NCI-H1930 (cell line): ENCODE measurements at places on chromosomes 16 and 17.

DNA sequence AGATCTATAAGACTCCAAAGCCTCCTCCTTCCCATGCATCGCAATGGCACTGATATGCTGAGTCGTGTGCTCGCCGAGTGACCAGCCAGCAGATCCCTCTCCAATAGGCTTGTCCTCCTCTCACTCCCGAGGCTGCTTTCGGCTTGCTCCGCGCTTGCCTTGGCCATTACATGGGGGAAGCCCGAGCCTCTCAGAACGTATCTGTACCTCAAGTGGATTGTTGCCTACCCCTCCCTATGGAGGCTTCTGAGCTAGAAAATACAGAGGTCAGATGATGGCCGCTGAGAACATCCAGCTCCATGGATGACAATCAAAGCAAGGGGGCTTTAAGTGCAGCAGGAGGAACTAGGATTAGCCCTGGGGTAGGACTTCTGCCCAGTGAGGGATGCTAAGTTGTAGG is 7.7 kb upstream of the NLRP1 start:
- DNase-seq, result no peak

DNA sequence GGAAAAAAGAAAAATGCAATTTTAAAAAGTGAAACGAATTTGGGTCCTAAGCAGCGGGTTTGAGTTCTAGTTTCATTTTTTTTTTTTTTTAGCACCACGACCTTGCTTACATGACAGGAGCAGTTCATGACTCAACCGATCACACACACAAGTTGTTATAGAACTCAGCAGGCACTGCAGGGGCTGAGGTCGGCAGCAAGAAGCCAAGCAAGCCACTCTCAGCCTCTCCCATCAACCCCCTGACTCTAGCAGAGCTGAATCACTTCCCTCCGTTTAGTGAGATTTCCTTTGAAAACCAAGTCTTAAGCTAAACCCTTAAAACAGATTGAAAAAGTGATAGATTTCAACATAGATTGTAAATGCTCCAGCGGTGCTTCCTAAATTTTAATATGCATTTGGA is 520.8 kb downstream of the HAPSTR1 start:
- DNase-seq, result no peak

DNA sequence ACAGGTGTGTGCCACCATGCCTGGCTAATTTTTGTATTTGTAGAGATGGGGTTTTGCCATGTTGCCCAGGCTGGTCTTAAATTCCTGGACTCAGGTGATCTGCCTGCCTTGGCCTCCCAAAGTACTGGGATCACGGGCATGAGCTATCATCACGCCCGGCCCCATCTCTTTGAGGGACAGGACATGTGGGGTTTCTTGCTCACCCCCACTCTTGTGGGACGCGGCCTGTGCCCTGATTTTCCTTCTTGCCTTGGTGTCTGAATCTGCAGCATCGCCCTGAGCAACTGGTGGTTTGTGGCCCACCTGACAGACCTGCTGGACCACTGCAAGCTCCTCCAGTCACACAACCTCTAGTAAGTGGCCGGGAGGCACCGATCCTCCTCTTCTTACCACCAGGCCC is 25.6 kb downstream of the NUP85 start:
- no peak for DNase-seq

- no peak for DNase-seq
These were observed 16.1 kb upstream of the CRHR1 start for GRCh38 chr17:45768000-45768399.

GRCh38 chr16:73730481-73731090 is 566.0 kb upstream of the PSMD7 start:
- no peak for DNase-seq

GRCh38 chr17:73068322-73069153 is 23.9 kb downstream of the SLC39A11 start:
- no peak for DNase-seq

DNA sequence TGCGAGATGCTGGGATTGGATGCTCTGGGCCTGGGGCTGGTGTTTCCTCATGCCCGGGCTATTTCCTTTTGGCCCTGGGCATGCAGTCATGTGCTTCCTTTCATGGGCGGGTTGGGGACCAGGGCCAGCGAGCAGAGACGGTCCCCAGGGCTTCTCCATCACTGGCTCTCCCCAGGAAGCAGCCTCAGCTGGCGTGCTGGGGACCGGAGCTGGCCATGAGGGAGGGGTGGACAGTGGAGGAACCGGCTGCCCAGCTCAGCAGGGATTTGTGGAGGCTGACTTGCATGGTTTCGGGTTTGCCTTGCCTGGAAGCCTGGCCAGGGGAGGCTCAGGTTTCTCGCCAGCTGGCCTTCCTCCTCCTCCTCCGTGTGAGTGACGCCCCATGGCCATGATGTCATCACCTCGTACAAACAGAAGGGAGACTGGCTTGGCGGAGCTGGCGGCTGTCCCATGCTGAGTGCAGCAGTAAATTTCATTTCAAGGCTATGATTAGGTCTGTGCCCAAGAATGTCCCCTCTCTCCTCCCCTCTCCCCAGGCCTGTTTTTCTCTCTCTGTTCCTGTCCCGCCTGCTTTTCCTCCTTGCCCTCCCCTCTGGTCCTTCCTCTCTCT is 8.9 kb upstream of the TIMP2 start:
- DNase-seq, result no peak

GRCh38 chr17:61058066-61058465 is 341.6 kb upstream of the TBX2 start:
- DNase-seq, result no peak

- DNase-seq, result no peak
These were observed 20.2 kb upstream of the OR3A1 start for GRCh38 chr17:3318336-3318735.

GRCh38 chr17:40431231-40431602 is 12.0 kb upstream of the IGFBP4 start:
- no peak for DNase-seq

- DNase-seq, result no peak
These were observed 19.9 kb downstream of the COX10 start for GRCh38 chr17:14089179-14089578.

DNA sequence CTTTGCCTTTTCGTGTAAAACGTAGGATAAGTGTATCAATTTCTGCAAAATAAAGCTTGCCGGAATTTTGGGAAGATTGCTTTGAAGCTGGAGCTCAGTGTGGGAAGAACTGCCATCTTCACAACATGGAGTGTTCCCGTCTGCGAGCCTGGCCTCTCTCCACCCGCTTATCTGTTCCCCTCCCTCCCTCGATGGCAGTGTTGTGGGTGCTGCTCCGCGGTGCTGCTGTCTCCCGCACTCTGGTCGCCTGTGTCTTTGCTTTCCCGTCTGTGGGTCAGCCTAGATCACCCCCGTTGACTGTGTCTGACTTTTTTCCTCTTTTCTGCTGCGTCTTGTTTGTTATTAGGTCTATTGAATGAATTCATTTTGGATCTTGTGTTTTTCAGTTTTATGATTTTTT is 17.0 kb downstream of the ACSF3 start:
- DNase-seq, result no peak

DNA sequence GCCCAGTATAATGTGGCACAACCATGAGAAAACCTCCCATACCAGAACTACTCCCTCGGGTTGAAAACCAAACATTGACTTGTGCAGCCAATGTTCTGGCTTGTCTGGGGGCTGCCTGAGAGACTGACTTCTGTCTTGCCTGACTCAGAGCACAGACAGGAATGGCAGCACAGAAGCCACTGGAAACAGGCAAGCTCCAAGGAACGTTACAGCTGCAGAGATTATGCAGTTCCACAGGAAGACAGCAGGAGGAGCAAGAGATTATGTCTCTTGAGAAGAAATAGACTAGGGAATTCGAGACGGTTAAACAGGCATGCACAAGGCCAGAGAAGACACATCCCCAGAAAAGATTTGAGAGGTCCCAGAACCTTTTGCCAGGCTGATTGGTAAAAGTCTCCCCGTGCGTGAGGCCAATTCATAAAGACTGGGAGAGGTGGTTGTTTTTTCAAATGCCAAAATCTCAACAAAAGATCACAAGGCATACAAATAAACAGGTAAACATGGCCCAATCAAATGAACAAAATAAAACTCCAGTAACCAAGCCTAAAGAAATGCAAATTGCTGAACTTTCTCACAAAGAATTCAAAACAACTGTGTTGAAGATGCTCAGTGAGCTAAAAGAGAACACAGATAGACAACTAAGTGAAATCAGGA is 90.6 kb upstream of the CDH5 start:
- DNase-seq, result peak; percentile 10

GRCh38 chr17:72373910-72374741 is 253.3 kb downstream of the SOX9 start:
- DNase-seq, result no peak

DNA sequence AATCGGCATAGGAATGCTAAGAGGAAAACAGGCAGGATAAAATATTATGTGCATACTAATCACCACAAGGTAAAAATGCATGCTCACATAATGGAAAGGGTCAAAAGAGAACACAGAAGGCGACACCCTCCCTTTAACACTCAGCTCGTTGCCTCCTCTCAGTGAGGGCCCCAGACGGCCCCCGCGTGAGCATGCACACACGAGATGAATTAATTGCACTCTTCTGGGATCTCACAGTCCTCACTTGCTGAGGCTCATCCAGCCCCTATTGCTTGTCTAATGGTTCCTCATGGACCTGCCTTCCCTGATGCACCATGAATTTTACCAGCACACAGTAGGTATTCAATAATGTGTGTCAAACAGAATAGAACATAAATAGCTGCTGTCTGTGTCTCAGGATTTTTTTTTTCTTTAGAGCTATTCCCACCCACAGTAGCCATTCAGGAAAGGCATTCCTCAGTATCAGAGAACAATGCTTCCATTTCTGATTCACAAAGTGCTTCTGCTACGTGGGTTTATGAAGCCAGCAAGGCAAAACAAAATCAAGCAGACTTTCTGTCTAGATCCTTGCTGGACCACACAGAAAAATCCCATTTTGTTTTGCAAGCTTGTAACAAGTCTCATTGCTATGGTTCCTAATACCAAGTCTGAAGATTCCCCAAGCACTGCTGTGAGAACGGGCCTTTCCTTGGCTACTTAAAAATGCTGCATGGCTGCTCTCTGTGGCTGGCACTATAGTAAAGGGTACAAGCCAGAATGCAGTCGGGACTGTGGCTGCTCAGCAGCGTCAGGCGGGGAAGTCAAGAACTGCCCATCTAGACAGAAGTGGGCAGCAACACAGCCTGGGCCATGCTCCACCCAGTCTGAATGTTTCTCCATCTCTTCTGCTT is 43.6 kb downstream of the TOM1L2 start:
- DNase-seq, result no peak

GRCh38 chr17:66165537-66166123 is 26.3 kb downstream of the CEP112 start:
- peak; percentile 49 for DNase-seq

- DNase-seq, result no peak
These were observed 15.1 kb downstream of the CCL4 start for GRCh38 chr17:36118477-36119353.

DNA sequence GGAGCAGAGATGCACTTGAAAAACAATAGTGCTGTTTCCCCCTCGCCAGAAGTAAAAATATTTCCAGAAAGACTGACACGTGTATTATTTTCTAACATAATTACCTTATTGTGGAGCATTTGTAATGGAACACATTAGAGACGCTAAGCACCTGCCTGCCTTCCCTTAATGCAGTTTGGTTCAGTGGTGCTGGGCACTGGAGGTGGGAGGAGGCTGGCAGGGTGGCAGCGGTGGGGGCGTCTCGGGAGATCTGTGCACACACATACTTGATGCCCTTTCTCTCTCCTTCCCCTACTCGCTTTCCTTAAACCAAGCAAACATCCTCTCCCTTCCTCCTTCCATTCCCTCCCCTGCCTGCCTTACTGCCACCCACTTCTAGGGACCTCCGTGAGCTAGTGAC is 156.6 kb upstream of the SDK2 start:
- DNase-seq, result no peak

DNA sequence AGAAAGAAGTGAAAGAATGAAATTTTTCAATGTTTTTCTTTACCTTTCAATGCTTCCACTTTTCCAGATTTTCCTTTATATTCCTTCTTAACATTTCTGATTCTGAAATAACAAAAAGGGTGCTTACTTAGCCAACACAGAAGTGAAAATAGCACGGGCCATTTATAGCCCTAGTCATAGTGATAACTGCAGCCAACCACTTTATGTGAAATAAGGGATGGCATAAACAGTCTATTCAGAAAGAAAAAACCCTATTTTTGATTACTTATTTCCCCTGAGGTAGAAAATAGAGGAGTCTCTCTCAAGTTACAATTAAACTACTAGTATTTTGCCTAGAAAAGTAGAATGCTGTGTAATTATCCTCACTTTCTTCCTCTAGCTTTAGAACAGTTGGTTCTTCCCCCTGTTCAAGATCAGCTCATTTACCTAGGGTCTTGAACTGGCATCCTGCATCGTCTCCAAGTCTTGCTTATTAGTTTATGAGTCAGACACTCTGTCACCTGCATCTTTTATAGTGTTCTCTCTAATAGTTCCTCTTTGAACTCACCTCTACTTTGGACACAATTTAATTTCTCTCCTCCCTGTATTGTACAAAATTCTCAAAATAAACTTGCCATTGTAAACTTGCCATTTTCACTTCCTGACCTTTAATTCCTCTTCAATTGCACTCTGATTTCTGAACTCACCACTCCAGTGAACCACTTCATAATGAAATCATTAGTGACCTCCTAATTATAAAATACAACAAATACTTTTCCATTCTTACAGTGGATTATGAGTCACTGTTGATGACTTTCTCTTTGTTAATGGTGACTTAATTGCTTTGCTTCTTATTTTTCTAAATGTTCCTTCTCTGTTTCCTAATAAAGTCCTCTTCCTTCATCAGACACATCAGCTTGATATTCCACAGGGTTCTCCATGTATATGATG is 23.6 kb downstream of the ABCA6 start:
- DNase-seq, result no peak

- DNase-seq, result no peak
These were observed 13.0 kb downstream of the SPIRE2 start for GRCh38 chr16:89841275-89841674.

- no peak for DNase-seq
These were observed 82.2 kb downstream of the MRM3 start for GRCh38 chr17:864315-864714.

- DNase-seq, result no peak
These were observed 849 bp downstream of the PRR29 start for GRCh38 chr17:63998721-63999679.

GRCh38 chr17:36657390-36657762 is 56.0 kb downstream of the MRM1 start:
- DNase-seq, result no peak

DNA sequence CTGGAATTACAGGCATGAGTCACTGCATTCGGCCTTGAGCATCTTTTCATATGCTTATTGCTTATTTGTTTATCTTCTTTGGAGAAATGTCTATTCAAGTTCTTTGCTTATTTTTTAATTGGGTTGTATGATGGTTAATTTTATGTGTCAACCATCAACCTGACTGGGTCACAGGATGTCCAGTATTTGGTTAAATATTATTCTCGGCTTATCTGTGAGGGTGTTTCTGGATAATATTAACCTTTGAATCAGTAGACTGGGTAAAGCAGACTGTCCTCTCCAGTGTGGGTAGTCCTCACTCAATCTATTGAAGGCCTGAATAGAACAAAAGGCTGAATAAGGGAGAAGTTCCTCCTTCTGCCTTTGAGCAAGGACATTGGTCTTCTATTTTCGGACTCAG is 142.0 kb downstream of the SSH2 start:
- DNase-seq, result no peak

GRCh38 chr16:72072514-72073342 is 9.7 kb downstream of the HPR start:
- DNase-seq, result no peak
